ENCODE measurements at places on chromosomes 3 and 15. TPM values are rescaled to one million over a fixed set of nuclear protein-coding genes. Genes with fewer than 3 reads are reported as not detected.

GRCh38 chr3:64438812-64439211, 213.5 kb upstream of the PRICKLE2 start:
- no peaks in the 10 kb centered on the region for H3K4me1 ChIP-seq
- H3K36me3 ChIP-seq = no peaks in the 10 kb centered on the region
- no peak overlapping the region for H3K4me3 ChIP-seq
- no peak overlapping the region for H3K27ac ChIP-seq

DNA sequence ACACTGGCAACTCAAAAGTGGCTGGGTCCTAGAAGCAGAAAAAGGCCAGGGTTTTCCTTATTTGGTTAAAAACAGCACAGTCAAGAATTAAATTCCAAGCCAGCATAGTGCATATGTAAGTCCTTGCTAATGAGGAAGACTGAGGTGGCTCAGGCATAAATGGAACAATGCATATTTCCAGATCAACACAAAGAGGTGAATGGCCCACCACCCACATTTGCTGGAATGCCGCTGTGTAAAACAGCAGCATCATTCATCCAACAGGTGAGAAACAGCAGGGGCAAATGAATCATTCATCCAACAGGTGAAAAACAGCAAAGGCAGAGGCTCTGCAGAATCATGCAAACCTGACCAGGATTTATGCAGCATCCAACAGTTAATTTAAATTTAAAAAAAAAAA, 32.9 kb downstream of the GPR176 start:
- H3K4me3 ChIP-seq = no peak overlapping the region

DNA sequence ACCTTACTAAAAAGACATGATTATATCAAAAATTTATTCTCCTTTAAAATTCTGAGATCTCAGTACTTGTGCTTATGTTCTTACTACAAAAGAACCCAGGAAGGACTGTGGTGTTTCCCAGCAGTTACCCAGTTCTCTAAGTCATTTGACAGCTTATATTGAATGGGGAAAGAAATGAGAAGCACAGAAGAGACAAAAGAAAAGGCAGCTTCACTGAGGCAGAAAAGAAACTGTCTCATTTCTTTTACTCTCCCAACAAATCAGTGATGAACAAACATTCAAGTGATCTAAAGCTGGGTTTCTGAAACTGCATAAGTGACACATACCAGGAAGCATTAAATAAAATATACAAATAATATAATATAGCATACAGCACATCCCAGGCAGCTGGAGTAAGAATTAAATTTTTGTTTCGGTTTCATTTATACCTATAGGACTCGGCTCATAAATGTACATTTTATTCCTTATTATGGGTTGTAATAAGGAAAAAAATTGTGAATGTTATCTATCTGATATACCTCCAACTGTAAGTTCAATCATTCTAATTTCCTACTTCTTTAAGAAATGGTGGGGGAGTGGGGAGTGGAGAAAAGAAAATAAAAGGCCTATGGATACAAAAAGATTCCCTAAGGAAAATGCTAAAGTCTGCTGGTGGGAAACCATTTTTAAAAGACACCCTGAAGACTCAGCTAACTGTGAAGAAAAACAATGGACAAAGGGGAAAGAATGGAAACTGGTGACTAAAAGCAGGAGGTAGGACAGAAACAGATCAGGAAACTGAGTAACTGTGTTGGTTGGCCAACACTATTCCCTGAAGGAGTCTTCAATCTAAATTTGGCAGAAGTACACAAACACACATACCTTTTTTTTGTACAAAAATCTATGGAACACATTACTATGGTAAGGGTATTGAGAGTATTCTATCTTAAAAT, 156.8 kb downstream of the TBC1D5 start:
- H3K27ac ChIP-seq = no peak overlapping the region
- no peak for DNase-seq
- H3K4me3 ChIP-seq = no peak overlapping the region
- no peaks in the 10 kb centered on the region for H3K27me3 ChIP-seq
- H3K36me3 ChIP-seq = no peaks in the 10 kb centered on the region

DNA sequence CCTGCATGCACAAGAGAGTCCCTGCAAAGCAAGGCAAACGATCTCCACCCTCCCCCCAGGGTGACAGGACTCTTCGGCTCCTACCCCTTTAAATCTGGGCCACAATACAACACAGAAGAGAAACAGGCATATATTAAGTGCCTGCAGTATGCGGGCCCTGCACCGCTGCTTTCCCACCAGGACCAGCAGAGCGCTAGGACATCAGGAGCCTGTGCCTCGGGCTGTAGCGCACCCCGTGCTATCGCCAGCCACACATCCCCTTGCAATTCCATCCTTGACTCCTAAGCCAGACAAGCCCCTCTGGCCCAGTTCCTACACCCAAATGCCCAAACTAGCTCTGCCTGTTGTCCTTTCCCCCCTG, 4.1 kb downstream of the GALNT15 start:
- H3K36me3 ChIP-seq = no peaks in the 10 kb centered on the region
- H3K27ac ChIP-seq = no peak overlapping the region
- H3K27me3 ChIP-seq = no peaks in the 10 kb centered on the region
- no peaks in the 10 kb centered on the region for H3K4me1 ChIP-seq

- H3K36me3 ChIP-seq = no peaks in the 10 kb centered on the region
- H3K4me3 ChIP-seq = no peak overlapping the region
- H3K27me3 ChIP-seq = no peaks in the 10 kb centered on the region
- DNase-seq = no peak
- no peak overlapping the region for H3K27ac ChIP-seq
- no peaks in the 10 kb centered on the region for H3K4me1 ChIP-seq
Observed at GRCh38 chr3:112035241-112035640, 705 bp downstream of the TMPRSS7 start.

DNA sequence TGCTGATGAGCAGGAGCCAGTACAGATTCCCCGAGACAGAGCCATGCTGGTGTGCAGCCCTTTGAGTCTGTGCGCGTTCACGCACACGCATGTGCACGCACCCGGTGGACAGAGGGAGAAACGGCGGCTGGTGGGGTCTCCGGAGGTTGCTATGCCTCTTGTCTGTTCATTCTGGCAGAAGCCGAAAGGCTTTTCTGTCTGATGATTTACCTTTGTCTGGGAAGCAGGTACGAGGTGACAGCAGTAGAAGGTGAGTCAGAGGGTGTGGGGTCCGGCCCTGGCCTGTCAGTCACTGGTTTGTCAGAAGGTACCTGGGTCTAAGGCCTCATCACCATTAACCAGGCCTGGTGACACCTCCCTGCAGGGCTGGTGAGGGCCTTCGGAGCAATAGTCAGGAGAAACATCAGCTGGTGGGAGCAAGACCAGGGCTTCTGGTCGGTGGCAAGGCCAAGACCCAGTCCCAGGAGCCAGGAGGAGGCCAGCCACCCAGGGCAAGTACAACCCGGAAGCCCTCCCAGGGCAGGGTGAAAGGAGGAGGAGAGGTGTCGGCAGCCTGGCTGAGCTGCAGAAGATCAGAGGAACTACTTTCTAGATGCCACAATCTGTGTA, 7.5 kb downstream of the PCSK6 start:
- H3K4me1 ChIP-seq = no peaks in the 10 kb centered on the region
- no peak for DNase-seq
- H3K27ac ChIP-seq = no peak overlapping the region
- no peaks in the 10 kb centered on the region for H3K27me3 ChIP-seq

DNA sequence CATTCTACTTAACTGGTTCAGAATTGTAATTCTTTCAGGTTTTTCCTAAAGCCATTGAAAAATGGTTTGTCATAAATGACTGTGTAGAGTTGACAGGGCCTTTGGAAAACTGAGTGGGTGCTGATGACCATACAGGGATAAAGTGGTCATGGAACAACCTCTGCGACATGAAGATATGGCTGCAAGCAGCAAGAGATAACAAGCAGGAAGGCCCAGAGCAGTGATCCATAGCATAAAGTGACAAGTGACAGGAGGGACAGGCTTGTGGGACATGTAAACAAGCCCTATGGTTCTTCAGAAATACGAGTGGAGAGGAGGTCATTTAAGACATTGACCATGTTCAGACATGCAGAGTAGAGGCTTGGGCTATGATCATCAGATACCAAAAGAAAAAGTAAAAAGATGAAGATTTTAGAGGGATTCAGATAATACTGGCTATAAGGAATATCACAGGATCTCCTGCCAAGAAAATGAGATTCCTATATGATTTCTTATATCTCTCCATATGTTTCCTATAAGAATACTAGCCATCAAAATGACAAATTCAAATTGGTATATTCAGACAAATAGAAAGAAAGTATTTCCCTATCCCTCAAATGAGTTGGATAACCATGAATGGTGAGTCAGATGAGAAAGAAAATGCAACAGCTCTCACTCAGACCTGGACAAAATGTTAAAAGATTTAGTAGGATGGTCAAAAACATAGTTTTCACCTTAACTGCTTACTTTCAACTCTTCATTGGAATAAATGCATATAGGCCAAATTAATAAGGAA, 827.6 kb upstream of the CFAP20DC start:
- DNase-seq = no peak
- peaks cover 35% of the 10 kb centered on the region for H3K4me1 ChIP-seq
- no peaks in the 10 kb centered on the region for H3K36me3 ChIP-seq

- no peaks in the 10 kb centered on the region for H3K4me1 ChIP-seq
- no peak for DNase-seq
- H3K36me3 ChIP-seq = no peaks in the 10 kb centered on the region
- no peak overlapping the region for H3K4me3 ChIP-seq
Observed at GRCh38 chr3:40845916-40846315, 321.2 kb downstream of the ZNF621 start.

DNA sequence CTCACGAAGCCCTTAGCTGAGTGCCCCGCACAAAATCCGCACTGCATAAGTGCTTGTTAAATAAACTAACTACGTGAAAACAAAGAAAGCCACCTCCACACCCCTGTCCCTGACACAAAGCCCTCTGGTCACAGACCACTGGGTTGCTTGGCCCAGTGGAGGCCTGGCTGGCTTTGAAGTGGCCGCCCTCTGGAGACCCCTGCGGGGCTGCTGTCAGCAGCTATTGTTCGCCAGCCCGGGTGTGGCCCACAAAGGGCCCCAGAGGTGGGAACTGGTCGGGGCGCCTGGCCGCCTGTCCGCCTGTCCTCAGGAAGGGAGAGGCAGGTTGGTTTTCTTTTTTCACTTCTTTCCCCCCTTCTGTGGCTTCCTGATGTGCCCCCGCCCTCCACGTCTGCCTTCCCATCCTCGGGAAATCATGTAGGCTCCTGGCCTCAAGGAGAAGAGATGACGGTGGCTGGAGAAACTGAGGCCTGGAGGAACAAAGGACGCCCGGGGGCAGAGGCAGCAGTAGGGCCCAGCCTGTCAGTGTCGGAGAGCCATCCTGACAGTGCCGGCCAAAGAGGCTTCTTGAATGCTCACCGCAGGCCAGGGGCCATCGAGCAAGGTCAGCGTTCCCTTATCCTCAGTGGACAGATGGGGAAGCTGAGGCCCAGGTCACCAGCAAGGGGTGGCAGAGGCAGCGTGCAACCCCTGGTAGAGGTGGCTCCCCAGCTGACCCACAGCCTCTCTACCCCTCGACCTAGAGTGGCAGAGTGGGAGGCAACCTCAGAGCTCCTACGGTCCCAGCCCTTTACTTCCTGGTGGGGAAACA, 61.1 kb downstream of the SLC6A6 start:
- H3K27me3 ChIP-seq = no peaks in the 10 kb centered on the region
- no peak for DNase-seq
- no peaks in the 10 kb centered on the region for H3K4me1 ChIP-seq

GRCh38 chr3:23324745-23325144, 121.6 kb downstream of the UBE2E2 start:
- H3K4me1 ChIP-seq = peaks cover 11% of the 10 kb centered on the region
- no peaks in the 10 kb centered on the region for H3K27me3 ChIP-seq
- H3K27ac ChIP-seq = no peak overlapping the region

DNA sequence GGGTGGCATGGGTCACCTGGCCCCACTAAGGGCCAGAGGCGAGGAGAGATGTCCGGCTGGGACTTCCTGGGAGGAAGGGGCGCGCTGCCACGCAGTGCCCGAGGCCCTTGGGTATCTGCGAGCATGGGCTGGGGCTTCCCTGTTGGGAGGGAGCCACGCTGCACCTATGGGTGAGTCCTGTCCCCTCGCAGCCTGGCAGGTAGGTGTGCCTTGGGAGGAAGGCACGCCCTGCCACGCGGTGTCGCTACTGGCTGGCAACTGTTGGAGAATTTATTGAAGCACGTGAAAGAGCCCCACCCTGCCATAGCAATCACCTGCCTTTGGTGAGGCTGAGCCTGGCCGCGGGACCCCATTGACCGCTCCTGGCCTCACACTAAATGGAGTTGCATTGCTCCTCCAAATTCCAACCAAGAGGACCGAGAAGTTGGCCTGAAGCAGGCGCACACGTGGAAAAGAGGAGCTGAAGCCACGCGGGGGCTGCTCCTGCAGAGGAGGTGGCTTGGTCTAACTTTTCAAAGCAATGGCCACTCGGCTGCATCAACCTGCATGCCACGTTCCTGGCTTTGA, 134.2 kb downstream of the TJP1 start:
- H3K36me3 ChIP-seq = no peaks in the 10 kb centered on the region
- no peak overlapping the region for H3K4me3 ChIP-seq
- DNase-seq = no peak

The CD200R1 gene
- total RNA-seq = 3.5 TPM
